ENCODE measurements at places on chromosomes 13 and 19.

DNA sequence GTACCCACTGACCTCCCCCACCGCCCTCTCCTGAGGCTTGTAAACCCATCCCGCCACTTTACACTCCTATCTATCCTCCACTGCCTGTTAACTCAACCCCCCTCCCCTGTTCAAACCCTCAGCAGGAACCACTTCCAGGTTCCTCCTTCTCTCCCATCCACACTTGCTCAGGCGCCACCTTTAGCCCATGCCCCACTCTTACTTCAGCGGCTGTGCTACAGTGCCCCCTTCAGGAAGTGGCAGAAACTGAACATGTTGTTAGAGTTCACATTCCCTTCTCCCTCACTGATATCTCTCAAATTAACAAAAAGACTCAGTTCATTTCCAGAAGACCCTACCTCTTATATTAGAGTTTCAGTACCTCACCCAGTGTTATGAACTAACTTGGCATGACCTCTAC lies 49.4 kb downstream of the ZNF91 start:
- no peak for DNase-seq

DNA sequence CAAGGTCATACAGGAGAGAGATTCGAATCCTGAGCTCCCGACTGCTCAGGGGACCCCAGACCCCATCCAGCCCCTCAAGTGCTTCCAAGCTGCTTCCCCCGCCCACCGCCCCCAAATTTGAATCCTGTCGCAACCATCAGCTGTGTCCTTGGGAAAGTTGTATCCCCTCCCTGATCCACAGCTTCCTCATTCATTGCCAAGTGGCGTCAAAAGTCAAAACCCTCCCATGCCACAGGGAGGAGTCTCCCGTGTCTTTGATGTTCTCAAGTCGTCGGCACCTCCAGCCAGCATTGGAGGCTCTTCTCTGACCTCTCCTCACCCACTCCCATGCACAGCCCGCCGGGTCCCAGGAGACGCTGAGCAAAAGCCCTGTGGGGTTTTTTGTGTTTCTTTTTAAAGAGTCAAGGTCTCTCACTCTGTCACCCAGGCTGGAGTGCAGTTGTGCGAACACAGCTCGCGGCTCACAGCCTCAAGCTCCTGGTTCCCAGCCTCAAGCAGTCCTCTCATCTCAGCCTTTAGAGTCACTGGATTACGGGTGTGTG lies 2.8 kb upstream of the IFI30 start:
- DNase-seq, result no peak

DNA sequence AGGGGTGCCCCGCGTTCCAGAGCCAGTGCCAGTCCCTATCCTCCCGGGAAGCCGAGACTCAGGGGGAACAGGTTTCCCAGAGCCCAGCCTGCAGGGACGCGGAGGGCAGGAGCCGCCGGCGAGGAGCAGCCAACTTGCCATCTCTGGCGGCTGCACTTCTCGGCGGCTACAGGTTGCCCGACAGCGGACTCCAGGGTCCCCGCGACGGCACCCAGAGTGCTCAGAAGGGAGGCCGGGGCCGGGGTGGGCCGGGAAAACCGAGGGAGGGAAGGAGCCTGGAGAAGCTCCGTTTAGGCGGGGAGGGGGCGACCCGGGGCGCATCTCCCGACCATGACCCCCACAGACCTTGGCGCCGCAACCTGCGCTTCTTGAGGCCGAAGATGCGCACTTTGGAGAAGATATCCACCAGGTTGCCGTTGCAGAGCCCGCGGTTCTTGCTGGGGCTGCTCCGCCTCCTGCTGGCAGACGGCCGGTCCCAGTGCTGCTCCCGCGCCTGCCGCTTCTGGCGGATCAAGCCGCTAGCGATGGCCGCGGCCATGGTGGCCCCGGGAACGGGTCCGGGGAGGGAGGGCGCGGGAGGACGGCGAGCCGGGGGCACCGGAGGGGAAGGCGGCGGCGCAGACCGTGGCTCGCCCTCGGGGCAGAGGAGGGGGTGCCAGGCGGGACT lies 463.8 kb downstream of the ITGBL1 start:
- DNase-seq, result no peak

DNA sequence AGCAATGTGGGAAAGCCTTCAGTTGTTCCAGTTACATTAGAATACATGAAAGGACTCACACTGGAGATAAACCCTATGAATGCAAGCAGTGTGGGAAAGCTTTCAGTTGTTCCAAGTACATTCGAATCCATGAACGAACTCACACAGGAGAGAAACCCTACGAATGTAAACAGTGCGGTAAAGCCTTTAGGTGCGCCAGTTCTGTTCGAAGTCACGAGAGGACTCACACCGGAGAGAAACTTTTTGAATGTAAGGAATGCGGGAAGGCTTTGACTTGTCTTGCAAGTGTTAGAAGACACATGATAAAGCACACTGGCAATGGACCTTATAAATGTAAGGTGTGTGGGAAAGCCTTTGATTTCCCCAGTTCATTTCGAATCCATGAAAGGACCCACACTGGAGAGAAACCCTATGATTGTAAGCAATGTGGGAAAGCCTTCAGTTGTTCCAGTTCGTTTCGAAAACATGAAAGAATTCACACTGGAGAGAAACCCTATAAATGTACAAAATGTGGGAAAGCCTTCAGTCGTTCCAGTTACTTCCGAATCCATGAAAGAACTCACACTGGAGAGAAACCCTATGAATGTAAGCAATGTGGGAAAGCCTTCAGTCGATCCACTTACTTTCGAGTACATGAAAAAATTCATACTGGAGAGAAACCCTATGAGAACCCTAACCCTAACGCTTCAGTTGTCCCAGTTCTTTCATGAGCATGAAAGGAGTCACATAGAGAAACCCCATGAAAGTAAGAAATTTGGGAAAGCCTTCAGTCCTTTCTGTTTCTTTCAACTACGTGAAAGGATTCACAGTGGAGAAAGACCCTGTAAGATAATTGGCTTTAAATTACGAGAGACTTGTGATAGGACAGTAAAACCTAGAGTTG lies 20.1 kb downstream of the ZNF627 start:
- no peak for DNase-seq

DNA sequence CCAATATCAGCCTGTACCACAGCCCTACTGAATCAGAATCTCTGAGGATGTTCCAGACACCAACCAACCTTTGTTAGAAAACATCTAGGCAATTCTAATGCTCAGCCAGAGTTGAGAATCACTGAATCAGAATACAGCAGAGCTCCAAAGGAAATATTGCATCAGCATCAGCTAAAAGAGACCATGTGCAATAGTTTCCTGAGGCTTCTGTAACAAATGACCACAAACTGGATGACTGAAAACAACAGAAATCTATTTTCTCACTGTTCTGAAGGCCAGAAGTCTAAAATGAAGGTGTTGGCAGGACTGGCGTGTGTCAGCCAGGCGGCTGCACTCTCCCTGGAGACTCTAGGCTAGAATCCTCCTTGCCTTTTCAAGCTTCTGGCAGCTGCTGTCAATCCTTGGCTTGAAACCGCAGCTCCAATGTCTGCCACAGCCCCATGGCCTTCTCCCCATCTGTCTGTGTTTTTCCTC lies 1.2 kb upstream of the DCT start:
- DNase-seq, result no peak

DNA sequence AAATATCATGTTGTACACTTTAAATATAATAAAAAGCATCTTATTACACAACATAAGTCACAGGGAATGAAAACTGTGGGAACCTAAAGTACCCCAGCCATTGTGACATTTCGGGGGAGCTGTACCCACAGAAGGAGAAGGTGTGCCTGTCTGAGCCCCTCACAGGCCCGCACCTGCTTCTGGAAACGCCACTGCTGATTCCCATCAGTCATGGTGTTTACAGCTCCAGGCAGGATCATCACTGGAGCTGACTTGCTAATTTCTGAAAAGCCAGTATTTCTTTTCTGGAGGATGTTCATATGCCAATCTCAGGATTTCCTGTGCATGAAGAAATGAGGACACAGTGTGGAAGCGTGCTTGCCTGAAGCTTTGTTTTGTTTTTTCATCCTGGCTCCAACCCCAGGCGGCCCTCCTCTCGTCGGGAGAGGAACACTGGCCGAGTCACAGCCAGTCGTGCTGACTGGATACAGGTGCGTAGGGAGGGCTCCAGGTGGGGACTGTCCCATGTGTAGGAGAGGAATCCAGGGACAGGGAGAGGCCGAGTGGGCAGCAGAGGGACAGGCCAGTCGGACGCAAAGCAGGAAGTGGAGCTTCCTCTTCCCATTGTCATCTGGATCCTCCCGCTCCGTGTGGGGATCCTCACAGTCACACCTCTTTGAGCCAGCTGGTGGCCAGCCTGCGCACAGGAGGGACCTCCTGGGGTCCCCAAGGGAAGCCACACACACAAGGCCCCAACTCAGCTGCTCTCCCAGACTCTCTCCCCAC lies 4.2 kb upstream of the ATP12A start:
- no peak for DNase-seq

DNA sequence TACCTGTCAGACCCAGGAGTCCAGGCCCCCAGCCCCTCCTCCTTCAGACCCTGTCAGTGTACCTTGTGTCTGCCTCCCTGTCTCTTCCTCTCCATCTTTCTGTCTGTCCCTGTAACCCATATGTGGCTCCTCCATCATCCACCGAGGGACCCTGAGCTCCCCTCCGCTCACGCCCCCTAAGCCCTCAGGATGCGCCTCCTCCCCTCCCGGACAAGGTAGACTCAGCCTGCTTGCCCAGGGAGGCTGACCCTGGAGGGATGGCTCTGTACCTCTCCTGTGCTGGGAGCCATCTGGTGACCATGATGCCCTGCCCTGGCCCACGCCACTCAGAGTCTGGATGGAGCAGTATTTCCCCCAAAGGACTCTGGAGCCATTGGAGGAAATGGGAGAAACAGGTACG lies 1.0 kb upstream of the CAPN12 start:
- no peak for DNase-seq

GRCh38 chr13:102141625-102142472 lies 260.0 kb downstream of the FGF14 start:
- no peak for DNase-seq

GRCh38 chr13:113153810-113154748 lies 4.4 kb upstream of the PROZ start:
- peak; percentile 42 for DNase-seq

GRCh38 chr13:109783447-109783814 lies 3.0 kb downstream of the IRS2 start:
- no peak for DNase-seq

GRCh38 chr13:27574661-27575060 lies 45.7 kb downstream of the LNX2 start:
- DNase-seq, result no peak

DNA sequence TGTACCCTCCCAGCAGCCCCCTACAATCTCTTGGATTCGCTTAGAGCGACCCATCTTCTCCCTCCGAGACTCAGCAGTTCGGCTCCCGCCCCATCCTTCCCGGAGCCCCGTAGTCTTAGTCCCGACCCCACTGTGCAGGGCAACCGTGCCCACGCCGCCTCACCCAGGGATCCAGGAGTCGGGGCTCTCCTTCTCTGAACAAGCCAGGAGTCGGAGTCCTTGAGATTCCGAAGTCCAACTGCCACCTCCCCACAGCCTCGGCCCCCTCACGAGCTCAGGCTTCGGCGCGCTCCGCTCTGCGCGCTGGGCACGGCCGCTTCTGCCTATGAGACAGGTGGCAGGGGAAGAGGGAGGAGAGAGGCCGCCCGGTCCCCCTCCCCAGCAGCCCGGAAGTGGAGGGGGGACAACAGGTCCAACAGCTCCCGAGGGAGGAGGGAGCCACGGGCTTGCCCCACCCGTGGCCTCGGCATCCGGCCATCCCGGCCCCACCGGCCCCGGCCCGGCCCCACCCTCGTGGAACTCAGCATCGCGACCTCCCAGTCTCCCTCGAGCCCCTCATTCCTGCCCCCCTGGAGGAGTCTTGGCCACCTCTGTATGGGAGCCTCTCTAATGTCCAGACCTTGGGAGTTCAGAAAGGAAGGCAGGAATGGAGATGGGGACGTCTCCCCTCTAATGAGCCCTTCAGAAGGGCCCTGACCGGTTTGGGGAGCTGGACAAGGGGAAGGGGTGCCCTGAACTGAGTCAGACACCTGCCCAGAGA lies at the start of gene PHLDB3:
TSS of gene PHLDB3 (minus strand) at position 321 of the 760 bp plus-strand sequence. CDS start 628 bp downstream, outside the sequence.
- peak; percentile 23 for DNase-seq

DNA sequence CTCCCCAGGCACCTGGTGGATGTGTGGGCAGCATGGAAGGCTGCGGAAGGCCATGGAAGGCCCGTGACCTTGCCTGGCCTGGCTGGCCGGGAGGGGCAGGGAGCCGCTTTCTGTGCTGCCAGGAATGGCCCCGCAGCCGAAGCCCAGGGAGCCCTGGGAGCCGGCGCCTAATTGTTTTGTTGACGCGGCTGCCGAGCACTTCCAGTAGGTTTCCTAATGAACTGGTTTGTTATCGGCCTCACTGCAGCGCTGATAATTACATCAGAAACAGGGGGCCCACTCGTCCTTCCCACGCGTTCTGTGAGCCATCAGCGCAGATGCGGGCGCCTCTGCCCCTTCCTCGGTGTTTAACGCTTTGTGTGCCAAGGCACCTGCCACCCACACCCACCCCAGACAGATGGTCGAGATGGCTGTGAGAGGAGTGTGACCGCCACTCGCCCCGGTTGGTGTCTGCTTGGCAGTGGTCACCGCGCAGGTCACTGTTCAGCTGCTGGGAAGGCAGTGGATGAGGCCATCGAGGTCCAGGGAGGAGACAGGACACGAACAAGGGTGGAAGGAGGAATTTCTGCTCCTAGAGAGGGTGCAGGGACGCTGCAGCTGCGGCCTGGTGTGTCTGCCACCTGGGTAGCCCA lies 124.5 kb downstream of the KDM4B start:
- DNase-seq, result no peak

GRCh38 chr13:61670384-61671161 lies 254.9 kb upstream of the PCDH20 start:
- no peak for DNase-seq

DNA sequence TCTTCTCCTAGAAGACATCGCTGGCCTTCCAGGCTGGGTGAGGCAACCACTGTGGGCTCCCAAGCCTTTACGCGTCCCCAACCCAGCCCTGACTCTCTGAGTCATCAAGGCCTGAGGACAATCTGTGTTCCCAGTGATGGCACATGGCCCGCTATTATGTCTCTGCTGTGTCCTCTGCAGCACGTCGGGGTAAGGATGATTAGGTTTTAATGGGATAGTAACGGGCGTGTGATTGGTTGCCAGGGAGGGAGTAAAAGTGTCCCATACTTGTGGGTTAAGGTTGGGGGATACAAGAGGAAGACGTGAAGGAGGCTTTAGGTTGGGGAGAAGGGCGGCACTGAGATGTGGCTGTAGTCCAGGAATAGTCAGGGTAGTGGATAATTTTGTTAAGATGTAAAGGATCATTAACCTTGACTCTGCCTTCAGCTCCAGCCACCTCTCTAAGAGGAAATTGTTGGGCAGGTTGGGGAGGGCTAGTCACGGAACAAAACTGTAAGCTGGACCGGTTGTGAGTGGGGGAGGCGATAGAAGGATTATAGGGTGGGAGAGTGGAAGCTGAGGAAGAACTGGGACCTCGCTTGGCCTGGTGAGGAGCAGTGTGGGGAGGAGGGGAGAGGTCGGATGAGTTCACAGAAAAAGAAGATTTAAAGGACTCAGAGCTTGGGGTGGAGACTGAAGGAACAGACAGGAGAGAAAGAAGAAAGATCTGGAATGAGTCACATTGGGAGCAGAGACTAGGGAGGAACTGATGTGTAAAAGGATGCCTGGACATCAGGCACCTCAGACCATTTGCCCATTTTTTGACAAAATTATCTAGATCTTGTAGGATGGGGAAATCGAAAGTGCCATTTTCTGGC lies 27.9 kb upstream of the IGFL1 start:
- no peak for DNase-seq
